ENCODE measurements at places on chromosomes 11 and 22.

GRCh38 chr11:24413391-24413790, 83.5 kb upstream of the LUZP2 start:
- no peak for DNase-seq

DNA sequence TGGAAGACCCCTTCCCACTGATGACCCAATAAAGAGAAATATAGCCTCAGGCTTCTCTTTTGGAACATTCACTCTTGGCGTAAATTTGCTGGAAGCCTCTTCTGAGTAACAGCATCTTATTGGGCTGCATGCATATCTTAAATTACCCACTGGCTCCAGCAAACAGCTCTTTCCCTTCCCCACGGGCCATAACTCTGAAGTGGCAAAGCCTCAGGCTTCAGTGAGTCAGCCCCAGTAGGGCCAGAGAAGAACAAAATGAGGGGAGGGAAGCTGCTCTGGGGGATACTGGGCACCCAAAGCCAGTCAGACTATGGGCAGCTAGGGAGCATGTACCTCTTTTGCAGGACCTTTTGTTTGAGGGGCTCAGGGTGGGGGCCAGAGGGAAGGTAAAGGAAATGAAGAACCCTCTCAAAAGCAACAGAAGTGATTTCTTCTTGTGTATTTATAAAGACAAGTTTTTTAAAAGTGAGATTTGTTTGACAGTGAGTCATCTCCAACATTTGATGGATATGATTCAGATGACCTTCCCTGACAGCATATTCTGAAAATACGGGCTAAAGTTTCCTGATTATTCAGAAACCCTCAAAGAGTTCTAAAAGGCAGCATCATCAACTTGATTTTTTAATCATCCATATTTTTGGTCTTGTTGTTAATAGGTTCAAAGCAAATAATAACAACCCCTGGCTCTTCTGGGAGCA, 203.4 kb downstream of the KIF18A start:
- no peak for DNase-seq

GRCh38 chr22:26941896-26942636, 284.7 kb downstream of the MIAT start:
- DNase-seq = no peak

GRCh38 chr22:46429325-46429853, 93.9 kb downstream of the TRMU start:
- no peak for DNase-seq

DNA sequence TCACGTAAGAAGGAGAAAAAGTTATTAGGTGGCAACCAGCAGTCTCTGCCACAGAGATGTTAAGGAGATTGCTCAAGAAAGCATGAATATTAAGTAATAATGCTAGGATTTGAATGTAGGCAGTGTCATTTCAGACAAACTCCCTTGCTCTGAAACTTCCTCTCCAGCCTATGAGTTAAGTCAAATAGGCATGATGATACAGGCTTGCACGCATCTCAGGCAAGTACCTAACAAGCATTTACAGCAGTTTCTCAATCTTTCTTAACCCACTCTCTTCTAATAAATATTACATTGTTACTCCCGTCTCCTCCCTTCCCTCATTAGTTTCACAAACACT, 72.7 kb downstream of the RAB38 start:
- DNase-seq = no peak

GRCh38 chr22:42076764-42077485, 2.6 kb upstream of the SMDT1 start:
- no peak for DNase-seq

- no peak for DNase-seq
Observed at GRCh38 chr22:30150212-30150611, 69.9 kb downstream of the HORMAD2 start.

DNA sequence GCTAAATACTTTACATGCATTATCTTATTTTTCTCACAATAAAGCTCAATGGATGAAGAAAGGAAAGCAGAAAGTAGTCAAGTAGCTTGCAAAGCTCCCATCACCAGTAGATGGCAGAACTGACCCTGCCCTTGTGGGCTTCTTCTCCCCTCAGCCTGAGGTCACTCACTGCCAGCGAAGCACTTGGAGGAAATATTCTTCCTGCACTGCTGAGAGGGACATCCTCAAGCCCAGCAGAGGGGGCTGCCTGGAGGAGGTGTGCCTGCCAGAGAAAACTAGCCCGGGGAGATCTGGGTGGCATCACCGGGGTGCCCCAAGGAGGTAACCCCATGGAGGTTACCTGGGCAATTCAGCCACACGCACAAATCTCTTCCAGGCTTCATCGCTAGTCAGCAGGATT, 6.6 kb downstream of the APOL4 start:
- DNase-seq = peak; percentile 67

DNA sequence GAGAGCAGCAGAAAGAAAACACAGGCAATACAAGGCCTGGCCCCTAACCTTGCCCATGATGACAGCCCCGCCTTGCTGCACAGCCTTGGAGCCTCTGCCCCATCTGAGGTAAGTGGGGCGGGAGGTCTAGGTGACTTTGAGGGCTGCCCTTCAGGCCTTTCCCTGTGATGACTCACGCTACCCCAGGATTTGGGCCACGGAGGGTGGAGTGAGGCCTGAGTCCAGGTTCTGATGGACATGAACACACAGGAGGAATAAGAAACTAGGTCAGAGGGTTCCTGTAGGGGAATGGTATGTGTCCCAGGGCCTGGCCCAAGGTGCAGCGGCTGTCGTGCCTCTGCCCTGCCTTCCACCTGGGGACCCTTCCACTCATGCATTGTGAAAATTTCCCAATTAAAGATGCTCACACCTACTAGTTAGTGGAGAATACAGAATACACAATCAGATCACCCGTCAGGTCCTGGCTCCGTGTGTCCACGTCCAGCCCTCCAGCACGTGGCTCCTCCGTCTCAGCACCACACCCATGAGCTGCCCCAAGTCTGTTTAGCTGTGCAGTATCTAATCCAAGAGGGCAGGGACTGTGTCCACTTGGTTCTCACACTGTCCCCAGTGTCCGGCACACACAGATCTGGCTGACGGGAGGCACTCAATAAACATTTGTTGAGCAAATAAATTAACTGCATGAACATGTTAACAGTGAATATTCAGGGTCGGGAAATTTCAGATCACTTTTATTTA, 111.0 kb downstream of the CHST1 start:
- no peak for DNase-seq

GRCh38 chr22:41508770-41509170, 35.5 kb downstream of the POLR3H start:
- DNase-seq = no peak

- no peak for DNase-seq
Observed at GRCh38 chr11:126335463-126335760, 20.1 kb upstream of the ST3GAL4 start.

GRCh38 chr11:108516125-108516524, 17.9 kb upstream of the POGLUT3 start:
- no peak for DNase-seq

DNA sequence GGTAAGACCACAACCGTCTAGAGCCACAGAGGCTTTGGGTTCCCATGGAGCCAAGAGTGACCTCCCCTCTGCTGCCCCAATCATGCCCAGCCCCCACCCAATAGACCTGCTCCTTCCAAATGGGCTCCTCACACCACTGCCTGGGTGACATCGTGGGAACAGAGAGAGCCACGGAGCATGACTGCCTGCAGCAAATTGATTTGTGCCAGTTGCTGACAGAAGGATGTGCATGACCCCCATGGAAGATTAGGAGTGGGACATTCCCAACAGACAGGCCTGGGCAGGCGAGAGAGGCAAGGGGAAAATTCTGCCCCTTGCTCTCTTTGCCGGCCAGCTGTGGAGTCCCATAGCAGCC, 88.5 kb downstream of the TENM4 start:
- no peak for DNase-seq

DNA sequence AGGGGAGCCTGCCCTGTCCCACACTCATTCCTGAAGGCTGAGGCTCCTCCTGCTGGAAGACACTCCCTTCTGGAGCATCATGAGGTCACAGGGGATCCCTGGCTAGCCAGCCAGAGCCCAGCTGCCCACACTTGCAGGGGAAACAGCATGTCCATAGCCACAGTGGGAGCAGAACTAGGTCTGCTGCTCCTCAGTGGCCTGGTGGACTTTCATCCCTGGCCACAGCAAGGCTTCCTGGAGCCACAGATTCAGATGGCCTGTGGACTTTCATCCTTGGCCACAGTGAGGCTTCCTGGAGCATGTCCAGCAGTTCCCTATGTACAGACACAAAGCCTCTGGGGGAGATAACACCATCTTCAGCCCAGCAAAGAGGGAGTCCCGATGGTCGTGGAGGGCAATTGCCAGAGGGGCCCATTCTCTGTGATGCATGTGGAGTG, 5.9 kb upstream of the APOL6 start:
- DNase-seq = no peak

DNA sequence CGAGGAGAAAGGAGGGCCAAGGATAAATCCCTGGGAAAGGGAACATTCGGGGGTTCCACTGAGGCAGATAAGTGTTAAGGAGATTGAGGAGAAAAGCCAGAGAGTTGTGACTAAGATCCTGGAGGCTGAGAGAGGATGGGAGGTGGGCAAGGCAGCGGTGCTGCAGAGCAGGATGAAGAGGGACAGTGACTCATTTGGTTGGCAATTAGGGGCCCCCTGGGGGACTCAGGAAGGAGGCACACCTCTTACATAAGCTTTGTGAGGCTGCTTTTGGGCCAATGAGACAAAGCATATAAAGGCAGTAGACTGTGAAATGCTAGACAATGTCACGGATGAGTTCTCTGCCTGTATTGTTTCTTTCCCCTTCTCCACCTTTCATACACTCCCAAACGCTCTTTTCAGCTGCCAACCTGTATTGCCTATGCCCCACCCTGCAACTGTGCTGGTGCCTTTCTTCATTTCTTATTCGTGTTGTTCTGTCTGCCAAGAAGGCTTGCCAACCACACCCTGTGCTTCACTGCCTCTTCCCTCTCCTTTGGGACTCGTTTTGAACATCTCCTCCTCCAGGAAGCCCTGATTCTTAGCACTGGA, 246.8 kb upstream of the KIRREL3 start:
- no peak for DNase-seq

- DNase-seq = no peak
Observed at GRCh38 chr11:23364076-23364475, 503.8 kb upstream of the CCDC179 start.

DNA sequence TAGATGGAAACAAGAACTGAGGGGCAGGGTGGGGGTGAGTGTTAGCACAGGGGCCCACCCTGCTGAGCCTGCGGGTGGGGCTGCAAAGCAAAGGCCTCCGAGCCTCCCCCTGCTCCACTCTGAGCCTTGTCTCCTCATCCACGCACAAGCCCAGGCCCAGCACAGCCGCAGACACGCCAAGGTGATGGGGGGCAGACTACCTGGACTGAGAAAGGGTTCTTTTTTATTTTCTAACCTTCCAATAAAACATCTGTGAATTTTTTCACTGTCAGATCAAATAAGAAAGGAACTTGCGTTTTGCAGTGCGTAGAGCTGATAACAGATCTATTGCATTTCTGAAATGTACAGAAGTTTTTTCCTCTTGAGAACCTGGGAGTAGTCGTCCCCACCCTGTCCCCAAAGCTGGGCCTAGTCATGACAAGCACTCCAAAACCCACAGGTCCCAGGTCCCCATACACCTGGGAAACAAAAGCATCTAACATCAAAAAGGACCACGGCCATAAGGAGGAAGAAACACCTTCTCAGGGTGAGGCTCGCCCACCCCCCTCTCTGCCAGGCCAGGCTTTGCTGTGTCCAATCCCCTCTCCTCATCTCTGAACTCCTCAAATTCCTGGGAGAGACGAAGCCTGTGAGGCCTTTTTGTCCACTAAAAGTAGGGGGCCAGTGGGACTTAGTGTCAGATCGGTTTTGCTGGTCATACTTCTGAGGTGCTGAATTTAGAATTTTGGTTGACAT, 22.7 kb upstream of the CD5 start:
- DNase-seq = no peak

- no peak for DNase-seq
Observed at GRCh38 chr11:2531987-2532703, 87.3 kb downstream of the KCNQ1 start.

GRCh38 chr11:118524757-118525470, 2.4 kb upstream of the TTC36 start:
- no peak for DNase-seq

- no peak for DNase-seq
Observed at GRCh38 chr11:47104261-47104950, 72.3 kb downstream of the ARFGAP2 start.

- DNase-seq = peak; percentile 41
Observed at GRCh38 chr11:94171693-94172440, 43.2 kb downstream of the PANX1 start.

- DNase-seq = no peak
Observed at GRCh38 chr11:85723088-85723487, 37.1 kb upstream of the CCDC89 start.

DNA sequence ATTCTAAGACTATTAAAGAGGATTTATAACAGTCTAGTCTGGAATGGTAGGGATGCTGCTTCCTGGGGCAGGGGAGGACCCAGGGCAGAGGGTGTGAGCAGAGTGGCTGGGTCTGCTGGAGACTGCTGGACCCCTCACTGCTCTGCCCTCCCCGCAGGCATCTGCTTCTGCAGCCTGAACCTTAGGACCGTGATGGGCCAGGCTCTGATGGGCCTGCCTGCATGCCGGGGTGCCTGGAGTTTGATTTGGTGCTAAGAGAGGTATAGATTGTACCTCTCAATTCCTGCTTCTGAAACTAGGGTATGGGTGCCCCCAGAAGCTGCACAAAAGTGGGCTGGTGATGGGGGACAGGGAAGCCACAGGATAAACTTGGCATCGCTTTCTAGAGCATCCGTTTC, 54.9 kb downstream of the CD82 start:
- no peak for DNase-seq

GRCh38 chr11:75100314-75100713, 3.6 kb upstream of the OR2AT4 start:
- DNase-seq = peak; percentile 19

DNA sequence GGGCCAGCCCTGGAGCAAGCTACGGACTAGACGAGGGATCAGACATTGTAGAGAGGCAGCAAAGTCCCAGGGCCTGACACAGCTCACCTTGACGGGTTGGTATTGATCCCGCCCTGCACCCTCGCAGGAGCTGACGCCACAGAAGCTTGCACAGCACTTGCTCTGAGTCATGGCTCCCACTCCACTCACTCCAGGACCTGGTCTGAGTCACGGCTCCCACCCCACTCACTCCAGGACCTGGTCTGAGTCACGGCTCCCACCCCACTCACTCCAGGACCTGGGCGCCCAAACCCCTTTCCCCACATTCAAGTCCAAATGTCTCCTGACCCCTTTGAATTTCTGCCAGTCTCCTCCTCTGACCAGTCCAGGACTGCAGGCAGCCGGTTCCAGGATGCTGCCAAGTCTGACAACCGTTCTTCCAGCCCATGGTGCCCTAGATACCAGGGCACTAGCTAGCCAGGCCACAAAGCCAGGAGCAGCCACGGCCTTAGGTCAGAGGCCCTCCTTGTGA, 6.0 kb upstream of the PNPLA5 start:
- peak; percentile 8 for DNase-seq

DNA sequence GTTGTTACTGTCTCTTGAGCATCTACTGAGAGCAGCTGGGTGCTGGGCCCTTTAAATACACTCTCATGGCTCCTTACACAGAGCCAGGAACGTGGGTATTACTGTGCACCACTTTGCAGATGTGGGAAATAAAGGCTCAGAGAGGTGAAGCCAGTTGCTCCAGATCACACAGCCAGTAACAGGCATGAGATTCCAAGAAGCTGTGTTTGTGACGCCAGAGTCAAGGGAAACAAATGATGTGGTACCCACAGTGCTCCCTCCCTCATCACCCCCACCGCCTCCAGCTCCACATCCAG, 1.4 kb upstream of the PRDM11 start:
- no peak for DNase-seq

GRCh38 chr11:123231256-123231655, 36.2 kb upstream of the CLMP start:
- no peak for DNase-seq

GRCh38 chr22:44063462-44064371, 39.6 kb downstream of the PARVB start:
- no peak for DNase-seq

All from ACHN (cell line).